ENCODE measurements at places on chromosomes 3 and 15. TPM values are rescaled to one million over a fixed set of nuclear protein-coding genes. Genes with fewer than 3 reads are reported as not detected.

- no peaks in the 10 kb centered on the region for H3K4me1 ChIP-seq
- no peaks in the 10 kb centered on the region for H3K36me3 ChIP-seq
- no peak overlapping the region for H3K4me3 ChIP-seq
- H3K27ac ChIP-seq = no peak overlapping the region
- no peaks in the 10 kb centered on the region for H3K27me3 ChIP-seq
Measured at GRCh38 chr3:71903936-71904335, 119.0 kb upstream of the PROK2 start.

DNA sequence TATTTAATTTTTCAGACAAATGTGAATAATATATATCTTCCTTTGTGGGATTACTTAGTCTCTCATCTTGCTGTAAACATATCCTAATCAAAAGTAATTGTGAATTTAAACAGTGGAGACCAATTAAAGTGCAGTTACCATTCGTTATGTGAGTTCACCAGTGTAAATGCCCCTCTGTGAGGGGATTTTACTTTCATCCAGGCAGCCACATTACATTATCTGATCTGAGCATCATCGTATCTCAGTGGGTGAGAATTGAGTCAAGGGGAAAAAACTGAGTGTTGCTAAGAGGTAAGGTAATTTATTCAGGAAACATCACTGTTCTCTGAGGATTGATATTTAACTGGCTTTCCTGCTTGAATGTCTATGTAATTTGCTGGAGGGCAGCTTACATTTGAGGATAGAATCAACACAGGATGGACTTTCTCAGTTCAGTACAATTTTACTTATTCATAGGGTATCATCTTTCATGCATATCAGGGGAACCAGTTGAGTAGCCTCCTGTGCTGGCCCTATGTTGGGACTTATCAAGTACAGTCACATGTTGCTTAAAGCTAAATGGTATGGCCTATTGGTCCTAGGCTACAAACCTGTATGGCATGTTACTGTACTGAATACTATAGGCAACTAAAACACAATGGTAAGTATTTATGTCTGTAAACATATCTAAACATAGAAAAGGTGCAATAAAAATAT lies 219.7 kb downstream of the CD47 start:
- no peaks in the 10 kb centered on the region for H3K4me1 ChIP-seq
- H3K27me3 ChIP-seq = no peaks in the 10 kb centered on the region
- H3K4me3 ChIP-seq = no peak overlapping the region
- no peaks in the 10 kb centered on the region for H3K36me3 ChIP-seq

DNA sequence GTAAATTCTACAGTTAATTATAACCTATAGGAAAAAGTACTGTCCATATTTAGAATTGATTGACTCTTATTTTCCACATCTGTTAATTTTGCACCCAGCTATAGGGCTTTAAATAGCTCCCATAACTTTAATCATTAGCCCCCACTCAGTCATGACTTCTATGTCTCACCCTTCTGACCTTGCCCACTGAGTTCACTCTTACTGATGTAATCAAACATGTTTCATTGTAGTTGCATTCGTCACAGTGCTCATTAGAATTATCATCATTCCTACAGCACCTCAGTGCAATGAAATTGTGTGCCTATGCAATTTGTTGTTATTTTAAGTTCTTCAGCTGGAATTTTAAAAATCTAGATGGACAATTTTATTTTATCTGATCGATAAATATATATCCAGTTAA lies 151.4 kb downstream of the TIGIT start:
- no peak for DNase-seq
- H3K4me3 ChIP-seq = no peak overlapping the region
- no peaks in the 10 kb centered on the region for H3K27me3 ChIP-seq
- H3K4me1 ChIP-seq = no peaks in the 10 kb centered on the region
- H3K27ac ChIP-seq = no peak overlapping the region

DNA sequence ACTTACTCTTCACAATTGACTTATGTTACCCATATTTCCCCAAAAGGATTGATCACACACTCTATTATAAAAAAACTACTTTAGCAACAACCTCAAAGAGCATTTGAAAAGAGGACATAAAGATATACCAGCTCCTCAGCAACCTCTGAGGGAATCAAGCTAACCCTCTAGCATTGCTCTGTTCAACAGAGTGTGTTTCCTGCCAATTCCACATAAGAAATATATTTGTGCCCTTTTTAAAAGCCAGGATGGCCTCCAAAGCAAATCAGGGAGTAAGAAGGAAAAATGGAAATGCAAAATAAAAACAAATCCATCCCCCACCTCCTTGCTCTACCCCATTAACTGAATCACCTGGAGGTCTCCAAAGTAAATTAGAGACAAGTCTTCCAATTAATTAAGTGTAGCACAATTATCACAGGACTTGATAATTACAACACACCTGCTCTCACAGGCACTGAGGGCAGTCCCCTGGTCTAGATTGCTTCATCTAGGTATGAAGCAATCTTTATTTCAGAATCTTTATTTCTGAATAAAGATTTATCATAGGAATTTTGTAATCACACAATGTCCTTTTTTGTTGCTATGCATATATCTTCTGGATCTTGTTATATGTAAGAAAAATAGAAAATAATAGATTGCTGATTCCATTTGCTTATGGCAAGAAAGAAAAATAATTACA lies 34.8 kb downstream of the GPR176 start:
- H3K4me3 ChIP-seq = no peak overlapping the region
- H3K4me1 ChIP-seq = no peaks in the 10 kb centered on the region
- H3K27me3 ChIP-seq = no peaks in the 10 kb centered on the region
- no peak overlapping the region for H3K27ac ChIP-seq
- no peaks in the 10 kb centered on the region for H3K36me3 ChIP-seq
- DNase-seq = no peak

DNA sequence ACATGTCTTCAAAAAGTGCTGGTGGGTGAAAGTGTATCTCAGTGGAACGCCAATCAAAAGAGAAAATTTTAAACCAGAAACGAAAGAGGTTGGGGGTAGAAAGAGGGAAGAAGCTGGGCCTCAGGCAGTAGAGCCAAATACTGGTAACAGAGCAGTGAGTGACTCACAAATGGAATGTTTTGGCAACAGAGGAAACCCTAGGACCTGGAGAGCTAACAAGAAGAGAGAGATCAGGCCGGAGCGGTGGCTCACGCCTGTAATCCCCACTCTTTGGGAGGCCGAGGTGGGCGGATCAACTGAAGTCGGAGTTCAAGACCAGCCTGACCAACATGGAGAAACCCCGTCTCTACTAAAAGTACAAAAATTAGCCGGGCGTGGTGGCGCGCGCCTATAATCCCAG lies 450.8 kb upstream of the NAALADL2 start:
- no peak overlapping the region for H3K4me3 ChIP-seq
- H3K4me1 ChIP-seq = no peaks in the 10 kb centered on the region
- no peak overlapping the region for H3K27ac ChIP-seq
- H3K36me3 ChIP-seq = no peaks in the 10 kb centered on the region
- H3K27me3 ChIP-seq = no peaks in the 10 kb centered on the region
- DNase-seq = no peak

DNA sequence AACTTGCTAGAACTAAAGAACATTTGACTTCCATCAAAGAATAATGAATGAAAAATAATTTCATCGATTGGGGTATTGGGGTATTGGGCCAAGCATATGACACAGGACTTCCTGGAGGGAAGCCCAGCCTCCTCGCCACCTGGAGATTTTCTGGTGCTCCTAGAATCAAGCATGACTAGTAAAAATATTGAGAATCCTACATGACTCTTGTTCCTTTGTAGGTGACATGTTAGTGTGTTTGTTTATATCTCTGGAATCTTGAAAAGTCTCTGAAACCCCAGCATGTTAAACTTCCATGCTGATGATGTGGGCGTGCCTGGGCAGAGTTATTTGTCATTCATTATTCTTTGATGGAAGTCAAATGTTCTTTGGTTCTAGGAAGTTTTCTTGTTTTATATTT lies 90.1 kb upstream of the EPHB3 start:
- DNase-seq = no peak
- H3K4me3 ChIP-seq = no peak overlapping the region
- no peaks in the 10 kb centered on the region for H3K4me1 ChIP-seq
- H3K27ac ChIP-seq = no peak overlapping the region

DNA sequence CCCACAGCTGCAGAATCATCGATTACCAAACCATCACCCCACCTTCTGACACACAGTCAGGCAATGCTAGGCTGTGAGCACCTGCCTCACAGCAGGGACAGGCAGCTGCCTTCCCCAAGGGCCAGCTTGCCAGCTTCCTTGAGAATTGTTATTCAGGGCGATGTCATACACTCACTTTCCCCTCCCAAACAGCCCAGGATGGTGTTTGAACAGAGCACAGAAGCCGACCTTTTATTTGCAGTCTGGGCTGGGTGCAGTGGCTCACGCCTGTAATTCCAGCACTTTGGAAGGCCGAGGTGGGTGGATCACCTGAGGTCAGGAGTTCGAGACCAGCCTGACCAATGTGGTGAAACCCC lies 84.5 kb upstream of the HERC1 start:
- DNase-seq = no peak
- H3K4me1 ChIP-seq = no peaks in the 10 kb centered on the region
- H3K36me3 ChIP-seq = peaks cover 2% of the 10 kb centered on the region
- no peak overlapping the region for H3K4me3 ChIP-seq
- H3K27me3 ChIP-seq = no peaks in the 10 kb centered on the region
- no peak overlapping the region for H3K27ac ChIP-seq

DNA sequence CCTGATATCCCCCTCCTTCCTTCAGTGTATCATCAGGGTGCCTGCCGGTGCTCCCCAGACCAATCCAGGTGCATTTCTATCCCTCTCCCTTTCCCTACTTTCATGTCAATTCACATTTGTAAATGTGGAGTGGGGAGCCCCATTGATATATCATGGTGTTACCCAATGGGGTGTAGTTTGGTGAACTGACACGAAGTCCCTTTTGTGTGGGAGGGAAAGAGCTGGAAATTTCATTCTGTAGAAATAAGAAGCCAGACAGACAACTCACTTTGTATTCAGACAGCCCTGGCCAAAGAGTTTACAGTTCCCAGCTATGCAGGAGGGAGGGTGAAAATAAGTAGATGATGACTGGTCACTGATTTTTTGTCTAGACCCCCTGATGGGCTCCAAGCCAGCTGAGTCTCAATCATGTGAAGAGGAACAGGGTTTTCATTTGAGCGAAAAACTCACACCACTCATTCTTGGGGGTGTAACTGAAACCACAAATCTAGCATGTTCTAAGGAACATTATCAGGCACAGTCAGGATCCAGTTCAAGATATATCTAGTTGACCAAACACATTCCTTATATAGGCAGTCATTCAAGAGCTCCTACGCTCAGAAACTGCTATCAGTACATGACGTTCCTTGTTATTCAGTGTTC lies 58.9 kb downstream of the LMCD1 start:
- no peak for DNase-seq
- H3K4me3 ChIP-seq = no peak overlapping the region
- H3K27ac ChIP-seq = no peak overlapping the region

GRCh38 chr15:38503496-38503895 lies 49.6 kb downstream of the FAM98B start:
- H3K36me3 ChIP-seq = no peaks in the 10 kb centered on the region
- H3K4me1 ChIP-seq = no peaks in the 10 kb centered on the region
- H3K27me3 ChIP-seq = no peaks in the 10 kb centered on the region
- no peak for DNase-seq

- no peaks in the 10 kb centered on the region for H3K27me3 ChIP-seq
- no peak overlapping the region for H3K27ac ChIP-seq
- H3K4me3 ChIP-seq = no peak overlapping the region
Measured at GRCh38 chr3:29271475-29271874, 9.4 kb upstream of the RBMS3 start.

DNA sequence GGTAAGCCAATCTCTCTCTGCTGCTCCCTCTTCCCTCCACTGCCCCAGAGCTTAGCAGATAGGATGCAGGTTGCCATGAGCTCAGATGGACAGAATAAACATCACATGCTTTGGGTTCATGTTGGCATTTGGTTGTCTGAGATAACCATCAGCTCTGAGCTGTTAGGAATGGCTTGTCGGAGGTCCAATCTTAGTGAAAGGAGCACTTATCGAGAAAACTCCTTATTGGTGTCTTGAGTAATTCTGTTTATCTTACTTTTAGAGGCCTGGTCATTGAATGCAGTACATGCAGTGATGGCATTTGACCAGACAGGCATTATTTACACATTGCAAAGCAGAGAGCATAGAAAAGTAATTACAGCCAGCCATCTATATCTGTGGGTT lies 99.7 kb downstream of the CEMIP start:
- no peaks in the 10 kb centered on the region for H3K27me3 ChIP-seq
- no peak for DNase-seq
- no peak overlapping the region for H3K4me3 ChIP-seq
- H3K27ac ChIP-seq = no peak overlapping the region

- no peaks in the 10 kb centered on the region for H3K4me1 ChIP-seq
- H3K27ac ChIP-seq = no peak overlapping the region
- no peaks in the 10 kb centered on the region for H3K36me3 ChIP-seq
- no peaks in the 10 kb centered on the region for H3K27me3 ChIP-seq
Measured at GRCh38 chr3:33260104-33260503, 17.1 kb upstream of the FBXL2 start.

- DNase-seq = no peak
- H3K27me3 ChIP-seq = no peaks in the 10 kb centered on the region
- no peak overlapping the region for H3K4me3 ChIP-seq
- peak overlapping the region; percentile 6 for H3K27ac ChIP-seq
- peaks cover 24% of the 10 kb centered on the region for H3K4me1 ChIP-seq
Measured at GRCh38 chr15:31024979-31025378, 33.6 kb upstream of the MTMR10 start.

DNA sequence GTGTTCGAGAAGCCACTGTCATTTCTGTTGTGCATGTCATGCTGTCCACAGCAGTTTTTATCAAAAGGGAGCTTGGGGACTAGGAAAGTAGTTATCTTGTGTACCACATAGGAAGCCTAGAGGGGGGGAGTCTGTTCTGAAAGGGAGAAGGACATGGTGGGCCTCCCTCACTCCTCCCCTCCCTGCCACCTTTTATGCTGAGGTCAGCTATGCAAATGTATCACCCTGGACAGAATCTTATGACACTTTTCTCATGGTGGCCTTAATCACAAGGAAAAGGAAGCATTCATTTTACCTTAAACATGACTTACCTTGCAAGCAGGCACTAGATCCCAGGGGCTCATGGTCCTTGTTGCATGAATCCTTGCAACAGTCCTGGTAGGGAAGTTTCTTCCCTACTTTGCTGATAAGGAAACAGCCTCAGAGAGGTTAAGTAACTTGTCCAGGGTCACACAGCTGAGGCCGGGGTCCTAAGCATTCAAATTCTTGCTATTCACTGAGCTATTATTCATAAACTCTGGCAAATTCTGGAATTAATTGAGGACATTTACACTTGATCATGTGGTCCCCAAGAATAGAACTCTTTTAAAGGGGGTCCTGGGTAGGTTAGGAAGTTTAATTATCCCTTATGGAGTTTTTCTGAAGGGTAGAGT lies 81.1 kb upstream of the SLC6A1 start:
- H3K4me1 ChIP-seq = no peaks in the 10 kb centered on the region
- H3K27ac ChIP-seq = no peak overlapping the region
- DNase-seq = no peak
- no peaks in the 10 kb centered on the region for H3K36me3 ChIP-seq
- no peaks in the 10 kb centered on the region for H3K27me3 ChIP-seq
- no peak overlapping the region for H3K4me3 ChIP-seq

The TMCO5A gene
- not detected for total RNA-seq

The CAMK2N2 gene
- not detected for total RNA-seq

The CEMIP gene
- total RNA-seq = 1.4 TPM

The GUCA1C gene
- not detected for total RNA-seq

The PAK2 gene
- total RNA-seq = 43.3 TPM

The NPTN gene
- 118 TPM for total RNA-seq

The TM6SF1 gene
- 7.5 TPM for total RNA-seq

The TGM5 gene
- total RNA-seq = not detected

The CCR9 gene
- total RNA-seq = not detected

The RPP14 gene
- 10.3 TPM for total RNA-seq
